ENCODE measurements at places on chromosomes 5 and 9.

GRCh38 chr5:132438917-132439316 is 51.7 kb downstream of the IRF1 start:
- no peak for DNase-seq

GRCh38 chr9:87236546-87236945 is 261.1 kb upstream of the DAPK1 start:
- no peak for DNase-seq

DNA sequence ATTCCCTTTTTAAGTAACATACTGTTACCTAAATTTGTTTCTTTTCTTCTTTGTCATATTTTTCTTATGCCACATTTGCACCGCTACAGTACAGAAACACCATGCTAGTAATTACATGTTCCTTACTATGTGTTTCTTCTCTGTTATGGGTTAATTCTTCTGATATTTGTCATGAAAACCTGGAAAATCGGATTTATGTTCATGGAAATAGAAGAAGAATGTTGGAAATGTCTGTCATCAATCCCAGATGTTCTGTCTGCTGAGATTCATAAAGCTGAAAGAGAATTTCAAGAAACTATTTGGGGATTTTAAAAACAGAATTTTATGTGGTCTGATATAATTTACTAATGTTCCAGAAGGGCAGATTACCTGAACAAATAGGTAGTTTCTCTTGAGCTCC is 305.2 kb upstream of the NREP start:
- no peak for DNase-seq

- no peak for DNase-seq
These were observed 89.9 kb downstream of the SH3TC2 start for GRCh38 chr5:148972974-148973374.

Measured in WTC11 (cell line).